ENCODE measurements at places on chromosomes 6 and 20.

DNA sequence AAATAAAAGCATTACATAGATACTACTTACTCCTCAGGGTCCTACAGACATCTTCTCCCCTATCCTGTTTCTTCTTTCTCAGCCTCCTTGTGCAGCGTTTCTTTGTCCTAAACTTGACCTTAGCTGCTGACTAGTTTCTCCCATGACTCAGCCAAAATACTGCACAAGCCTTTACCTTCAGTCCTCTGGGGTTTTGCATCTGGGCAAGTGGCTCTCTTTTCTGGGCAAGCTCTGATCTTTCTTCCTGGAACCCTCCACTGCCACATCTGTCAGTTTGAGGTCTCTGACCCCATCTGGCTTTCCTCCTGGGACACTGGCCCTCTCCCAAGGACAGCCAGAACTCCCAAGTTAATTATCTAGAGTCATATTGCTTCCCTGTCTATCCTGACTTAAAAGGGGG, 838.4 kb downstream of the DHX35 start:
- DNase-seq: no peak

DNA sequence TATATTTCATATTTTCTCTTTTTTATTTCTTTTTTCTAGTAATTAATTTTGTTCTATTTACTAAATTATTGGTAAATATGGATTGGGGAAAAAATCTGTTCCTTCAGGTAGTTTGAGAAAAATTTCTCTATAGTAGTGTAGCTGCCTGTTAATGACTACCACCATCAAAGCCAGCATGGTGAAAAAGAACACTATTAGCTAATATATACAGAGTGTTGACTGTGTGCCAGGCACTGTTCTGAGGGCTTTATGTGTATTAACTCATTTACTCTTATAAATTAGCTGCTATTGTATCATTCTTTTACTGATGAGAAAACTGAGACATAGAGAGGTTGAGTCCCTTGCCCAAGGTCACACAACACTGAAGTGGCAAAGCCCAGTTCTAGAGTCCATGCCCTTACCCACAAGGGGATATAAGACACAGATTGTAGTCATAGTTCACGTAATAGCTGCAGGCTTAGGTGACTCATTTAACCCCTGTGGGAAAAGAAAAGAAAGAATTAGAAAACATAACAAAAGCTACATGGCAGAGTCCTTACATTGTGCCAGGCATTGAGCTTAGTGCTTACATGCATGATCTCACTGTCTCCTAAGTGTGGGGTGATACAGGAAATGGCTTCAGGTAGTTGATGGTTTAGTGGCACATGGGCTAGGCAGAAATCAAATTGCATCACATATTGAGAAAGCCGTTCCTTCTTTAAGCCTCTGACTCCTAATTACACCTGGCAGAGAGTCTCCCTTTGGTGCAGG, 12.2 kb upstream of the AKIRIN2 start:
- no peak for DNase-seq

DNA sequence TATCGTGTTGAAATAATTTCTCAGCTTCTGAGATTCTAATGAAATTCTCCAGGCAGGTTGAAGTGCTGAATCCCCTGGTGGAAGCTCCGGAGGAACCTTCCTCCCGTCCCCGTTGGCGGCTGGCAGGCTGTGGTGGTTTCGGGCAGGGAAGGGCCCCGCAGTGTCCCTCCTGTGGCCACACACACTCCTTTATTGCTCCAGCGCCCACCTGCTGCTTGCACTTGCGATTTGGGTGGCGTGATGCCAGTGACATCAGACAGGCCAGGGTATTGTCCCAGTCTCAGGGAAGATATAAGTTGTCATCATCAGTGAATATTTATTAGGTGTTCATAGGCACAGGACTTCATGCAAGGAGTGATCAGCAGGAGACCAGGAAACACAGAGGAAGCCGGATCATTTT, 530.4 kb downstream of the QKI start:
- DNase-seq: no peak

- DNase-seq: peak; percentile 50
Measured at GRCh38 chr20:60011512-60012507, 53.6 kb downstream of the CDH26 start.

- DNase-seq: no peak
Measured at GRCh38 chr20:56773749-56774148, 144.6 kb downstream of the TFAP2C start.

GRCh38 chr20:14055127-14055742, 59.9 kb downstream of the MACROD2 start:
- no peak for DNase-seq

GRCh38 chr6:219641-220198, 72.6 kb upstream of the DUSP22 start:
- no peak for DNase-seq

GRCh38 chr20:62955519-62956386, 3.2 kb downstream of the SLC17A9 start:
- DNase-seq: no peak
